Effector CD8-positive, alpha-beta T cell (primary cell): ENCODE measurements at places on chromosomes 6 and 20.

DNA sequence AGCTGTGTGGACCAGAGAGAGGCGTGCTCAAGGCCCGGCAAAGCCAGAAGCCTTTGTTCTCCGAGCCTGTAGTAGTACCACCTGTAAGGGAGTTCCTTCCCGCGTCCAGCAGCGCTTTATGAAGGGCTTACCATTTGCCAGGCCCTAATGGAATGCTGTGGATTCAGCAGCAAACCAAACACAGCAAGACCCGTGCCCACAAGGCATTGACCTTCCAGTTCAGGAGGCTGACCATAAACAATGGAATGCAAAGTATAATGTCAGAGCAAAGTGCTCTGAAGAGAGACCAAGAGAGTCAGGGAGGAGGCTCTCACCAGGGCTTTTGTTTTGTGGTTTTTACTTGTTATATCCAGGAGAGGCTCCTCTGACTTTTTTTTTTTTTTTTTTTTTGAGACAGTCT lies 209.8 kb downstream of the ZMYND8 start:
- DNase-seq, result no peak

- no peak for DNase-seq
Measured at GRCh38 chr6:86848986-86849385, 88.3 kb upstream of the HTR1E start.

- no peak for DNase-seq
Measured at GRCh38 chr6:35973670-35974222, 50.7 kb downstream of the SLC26A8 start.

- peak; percentile 89 for DNase-seq
Measured at GRCh38 chr6:30678964-30679726, 6.3 kb upstream of the DHX16 start.

DNA sequence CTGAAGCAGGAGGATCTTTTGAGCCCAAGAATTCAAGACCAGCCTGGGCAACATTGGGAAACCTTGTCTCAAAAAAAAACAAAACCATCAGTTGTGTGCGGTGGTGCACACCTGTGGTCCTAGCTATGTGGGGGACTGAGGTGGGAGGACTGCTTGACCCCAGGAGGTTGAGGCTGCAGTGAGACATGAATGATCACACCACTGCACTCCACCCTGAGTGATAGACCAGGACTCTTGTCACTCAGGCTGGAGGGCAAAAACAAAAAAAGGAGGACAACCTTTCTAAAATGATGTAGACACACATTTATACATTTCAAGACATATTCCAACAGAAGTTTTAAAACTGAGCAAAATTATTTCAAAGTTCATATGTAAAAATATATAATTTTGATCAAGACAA lies 45.1 kb downstream of the NOL7 start:
- no peak for DNase-seq

GRCh38 chr6:117344444-117345291 lies 79.3 kb downstream of the VGLL2 start:
- DNase-seq, result no peak

GRCh38 chr6:137233911-137234863 lies 15.0 kb upstream of the IFNGR1 start:
- no peak for DNase-seq

GRCh38 chr20:23309781-23310180 lies 40.8 kb upstream of the NXT1 start:
- no peak for DNase-seq

DNA sequence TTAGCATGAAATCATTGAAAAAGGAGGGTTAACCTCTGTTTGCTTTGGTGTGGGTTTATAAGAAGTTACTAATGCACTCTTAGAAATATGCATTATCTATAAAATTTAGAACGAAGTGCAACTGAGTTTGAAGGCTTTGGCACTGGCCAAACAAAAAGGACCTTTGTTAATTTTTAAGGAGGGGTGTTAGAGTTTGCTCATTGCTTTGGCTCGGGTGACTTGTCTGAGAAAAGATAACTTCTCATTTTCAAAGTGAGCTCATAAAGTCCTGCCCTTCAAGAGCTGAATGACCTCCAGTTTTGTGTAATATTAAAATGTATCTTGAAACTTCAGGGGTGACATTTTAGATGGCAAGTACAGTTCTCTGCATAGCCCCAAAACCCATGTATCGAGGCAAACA lies 25.9 kb downstream of the NEDD9 start:
- DNase-seq, result no peak

DNA sequence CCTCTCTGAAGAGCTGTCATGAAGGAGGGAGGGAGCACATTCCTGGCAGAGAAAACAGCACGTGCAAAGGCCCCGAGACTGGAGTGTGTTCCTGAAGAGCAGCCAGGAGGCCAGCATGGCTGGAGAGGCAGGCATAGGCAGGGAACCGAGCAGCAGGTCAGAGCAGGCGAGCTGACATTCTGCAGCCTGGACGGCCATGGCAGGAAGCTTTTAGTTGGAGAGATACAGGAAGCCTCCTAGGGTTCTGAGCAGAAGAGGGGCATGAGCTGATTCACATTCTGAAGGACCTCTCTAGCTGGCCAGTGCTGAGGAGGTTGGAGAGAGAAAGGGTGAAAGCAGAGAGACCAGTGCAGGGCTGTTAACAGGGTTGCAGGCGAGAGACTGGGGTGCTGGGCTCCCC lies 29.7 kb downstream of the POFUT1 start:
- DNase-seq, result no peak

DNA sequence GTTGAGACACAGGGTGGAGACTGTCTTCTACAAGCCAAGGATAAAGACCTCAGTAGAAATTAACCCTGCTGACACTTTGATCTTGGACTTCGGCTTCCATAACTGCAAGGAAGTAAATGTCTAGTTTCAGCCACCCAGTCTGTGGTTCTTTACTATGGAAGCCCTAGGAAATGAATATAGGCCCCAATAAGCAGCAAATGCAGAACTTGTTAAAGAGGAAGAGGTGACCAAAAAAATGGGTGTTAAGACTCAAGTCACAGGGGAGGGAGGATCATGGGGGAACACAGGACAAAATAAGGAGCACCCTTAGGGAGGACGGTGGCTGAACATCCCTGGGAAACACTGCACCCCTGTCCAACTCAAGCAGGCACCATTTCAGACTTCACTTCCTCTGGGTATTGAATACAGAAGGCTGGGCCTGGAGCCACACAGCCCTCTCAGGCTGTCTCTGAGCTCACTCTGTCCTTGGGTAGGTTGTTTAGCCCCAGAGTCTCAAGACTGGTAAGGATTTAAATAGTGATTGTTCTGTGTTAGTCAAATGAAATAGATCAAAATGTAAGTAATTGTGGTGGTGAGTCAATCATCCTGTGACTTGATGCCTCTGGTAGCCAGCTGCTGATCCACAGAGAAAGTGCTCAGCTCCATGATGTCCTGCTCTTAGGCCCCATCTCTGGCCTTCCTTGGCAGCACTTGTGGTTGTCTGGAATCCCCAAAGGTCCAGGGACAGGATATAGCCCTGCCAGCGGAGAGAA lies 30.5 kb upstream of the SIRPD start:
- no peak for DNase-seq

DNA sequence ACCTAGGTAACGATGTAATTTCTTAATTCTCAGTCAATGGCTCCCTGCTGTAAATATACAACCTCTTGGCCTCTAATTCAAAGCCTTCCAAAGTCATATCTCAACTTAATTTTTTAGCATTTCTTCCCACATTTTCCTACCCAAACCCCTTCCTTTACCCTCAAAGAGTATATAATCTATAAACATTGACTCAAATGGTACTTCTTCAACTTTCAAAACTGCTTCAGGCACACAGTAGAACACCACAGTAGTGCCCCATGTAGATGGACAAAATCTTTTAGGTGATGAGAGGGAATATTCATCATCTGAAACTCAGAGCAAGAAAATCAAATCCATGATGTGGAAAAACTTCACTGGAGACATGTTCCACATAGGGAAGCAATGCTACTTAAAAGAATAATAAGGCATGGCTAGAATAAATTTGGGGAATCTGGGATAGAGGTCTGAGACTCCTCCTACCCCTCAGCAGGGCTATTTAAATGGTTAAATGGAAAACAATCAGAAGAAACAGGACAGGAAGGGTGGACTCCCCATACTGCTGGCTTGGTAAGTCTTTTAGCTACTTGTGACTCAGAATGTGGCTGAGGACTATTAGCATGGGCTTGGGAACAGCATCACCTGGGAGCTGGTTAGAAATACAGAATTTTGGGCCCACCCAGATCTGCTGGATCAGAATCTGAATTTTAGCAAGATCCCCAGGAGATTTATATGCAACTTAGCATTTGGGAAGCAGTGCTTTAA lies 6.4 kb downstream of the SLC22A2 start:
- no peak for DNase-seq

- no peak for DNase-seq
Measured at GRCh38 chr6:3291987-3292386, 33.2 kb downstream of the PSMG4 start.

DNA sequence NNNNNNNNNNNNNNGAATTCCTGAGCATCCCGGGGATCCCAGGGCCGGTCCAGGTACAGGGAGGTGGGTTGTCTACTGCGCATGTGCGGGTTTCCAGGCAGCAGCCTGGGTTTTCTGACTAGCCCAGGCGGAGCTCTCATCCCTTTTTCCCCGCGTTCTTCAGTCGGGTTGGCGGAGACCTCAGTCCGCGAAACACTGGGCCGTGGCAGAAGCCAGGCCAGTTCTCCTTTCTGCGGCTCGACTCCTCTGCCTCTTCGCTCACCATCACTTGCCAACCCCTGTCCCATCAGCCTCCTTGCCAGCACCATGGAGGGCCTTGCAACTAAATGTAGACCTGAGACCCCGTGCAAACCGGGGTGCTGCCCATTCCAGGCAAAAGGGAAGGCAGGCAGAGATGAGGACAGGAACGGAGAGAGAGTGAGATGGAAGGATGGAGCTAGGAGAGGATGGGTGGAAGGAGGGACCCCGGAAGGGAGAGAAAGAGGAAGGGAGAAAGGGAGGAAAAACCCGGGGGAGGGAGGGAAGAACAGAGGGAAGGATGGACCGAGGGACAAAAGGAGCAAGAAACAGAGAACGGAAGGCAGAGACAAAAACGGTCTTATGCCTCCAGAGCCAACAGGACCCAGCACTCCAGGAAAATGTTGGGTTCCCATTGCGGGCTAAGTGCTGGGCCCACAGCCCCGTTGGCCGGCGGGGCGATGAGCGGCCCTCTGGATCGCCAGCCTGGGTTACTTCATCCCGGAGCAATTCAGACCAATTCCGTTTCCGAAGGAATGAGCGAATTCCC lies 445.4 kb upstream of the DEFB115 start:
- no peak for DNase-seq

DNA sequence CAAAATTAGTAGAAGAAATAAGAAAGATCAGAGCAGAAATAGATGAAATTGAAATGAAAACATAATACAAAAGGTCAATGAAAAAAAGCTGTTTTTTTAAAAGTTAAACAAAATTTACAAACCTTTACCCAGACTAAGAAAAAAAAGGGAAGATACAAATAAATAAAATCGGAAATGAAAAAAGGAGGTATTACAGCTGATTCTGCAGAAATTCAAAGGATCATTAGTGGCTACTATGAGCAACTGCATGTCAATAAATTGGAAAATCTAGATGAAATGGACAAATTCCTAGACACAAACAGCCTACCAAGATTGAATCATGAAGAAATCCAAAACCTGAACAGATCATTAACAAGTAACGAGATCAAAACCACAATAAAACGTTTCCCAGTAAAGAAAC lies 59.2 kb downstream of the ZFP64 start:
- no peak for DNase-seq

DNA sequence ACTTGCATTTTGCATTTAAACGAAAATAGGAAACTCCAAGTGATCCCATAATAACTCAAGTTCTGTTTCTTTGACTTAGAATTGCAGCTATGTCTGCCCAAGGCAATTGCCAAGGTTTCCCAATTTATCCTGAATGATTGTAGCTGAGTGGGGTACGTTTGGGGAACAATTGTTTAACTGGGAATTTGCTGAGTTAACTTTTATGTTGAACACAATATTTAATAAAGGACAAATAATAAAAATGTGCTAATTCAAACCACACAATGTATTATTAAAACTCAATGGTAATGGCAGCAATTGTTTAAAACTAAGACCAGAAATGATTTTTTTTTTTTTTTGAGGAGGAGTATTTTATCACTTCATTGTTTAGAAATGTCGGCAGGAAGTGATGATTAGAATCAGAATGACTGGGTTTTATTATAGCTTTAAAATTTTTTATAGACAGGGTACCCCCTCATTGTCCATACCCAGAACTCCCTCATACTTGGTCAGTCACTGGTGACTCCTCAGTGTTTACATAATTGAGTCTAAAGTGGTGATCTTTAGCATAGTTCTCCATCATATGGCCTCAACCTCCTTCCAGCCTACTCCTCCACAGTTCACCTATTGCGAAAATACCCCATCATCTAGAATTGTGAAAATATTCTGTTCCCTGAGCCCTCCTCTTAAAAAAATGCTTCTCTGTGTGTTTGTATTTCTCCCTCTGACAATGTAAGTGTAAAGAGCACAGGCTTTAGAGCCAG lies 389.2 kb upstream of the CITED2 start:
- no peak for DNase-seq

- DNase-seq, result peak; percentile 24
Measured at GRCh38 chr6:82246802-82247504, 591 bp downstream of the IBTK start.

GRCh38 chr6:41455410-41455809 lies 90.8 kb upstream of the FOXP4 start:
- DNase-seq, result no peak

DNA sequence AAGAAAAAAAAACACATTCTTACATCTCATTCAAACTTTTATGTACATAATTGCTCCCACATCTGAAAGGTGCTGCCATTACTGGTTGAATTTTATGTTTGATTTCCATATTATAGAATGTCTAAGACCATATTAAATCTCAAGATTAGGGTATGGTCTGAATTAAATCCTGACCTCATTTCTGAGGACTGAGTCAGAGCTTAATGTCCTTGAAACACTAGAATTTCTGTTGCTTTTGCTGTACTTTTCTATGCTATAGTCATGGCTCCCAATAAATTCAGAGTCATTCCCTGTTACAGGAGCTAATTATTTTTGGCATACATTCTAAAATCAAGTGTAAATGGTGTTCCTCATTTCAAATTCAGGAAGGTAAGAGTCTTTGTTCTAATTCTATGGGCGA lies 285.3 kb upstream of the MANEA start:
- DNase-seq, result no peak

DNA sequence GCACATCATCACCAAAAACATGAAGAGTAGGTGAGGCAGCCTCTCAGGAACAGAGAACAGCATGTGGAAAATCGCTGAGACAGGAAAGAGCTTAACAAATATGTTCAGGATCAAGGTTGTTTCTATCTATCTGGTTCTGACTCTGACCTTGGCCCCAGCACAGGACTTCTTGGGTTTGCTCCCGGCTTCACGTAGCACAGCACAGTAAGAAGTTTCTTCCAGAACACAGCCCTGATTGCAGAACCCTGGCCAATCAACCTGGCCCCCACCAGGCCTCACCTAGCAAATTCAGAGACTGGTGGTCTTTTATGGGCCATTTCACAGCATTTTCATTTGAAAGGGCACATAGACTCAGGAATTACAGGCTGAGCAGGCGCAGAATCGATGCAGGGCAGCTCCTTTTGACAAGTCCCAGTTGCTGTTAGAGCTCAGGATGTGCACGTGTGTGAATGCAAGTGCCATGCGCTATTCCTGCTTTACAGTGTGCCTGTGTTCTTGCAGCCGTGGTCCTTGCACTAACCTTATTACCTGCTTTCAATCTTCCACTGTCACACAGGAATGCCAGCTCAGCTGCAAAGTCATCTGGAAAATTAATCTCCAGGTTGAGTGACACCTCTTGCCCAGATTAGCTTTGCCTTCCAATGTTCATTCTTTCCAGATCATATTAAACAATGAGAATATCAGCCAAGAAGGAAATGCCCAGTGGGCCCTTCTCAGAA lies 100.5 kb upstream of the SLC2A12 start:
- DNase-seq, result no peak
